ENCODE measurements at places on chromosomes 4 and X.

- no peak for DNase-seq
Measured at GRCh38 chrX:72280321-72280845, 3.3 kb upstream of the RPS4X start.

GRCh38 chr4:6118201-6118600, 82.1 kb downstream of the JAKMIP1 start:
- DNase-seq = no peak

DNA sequence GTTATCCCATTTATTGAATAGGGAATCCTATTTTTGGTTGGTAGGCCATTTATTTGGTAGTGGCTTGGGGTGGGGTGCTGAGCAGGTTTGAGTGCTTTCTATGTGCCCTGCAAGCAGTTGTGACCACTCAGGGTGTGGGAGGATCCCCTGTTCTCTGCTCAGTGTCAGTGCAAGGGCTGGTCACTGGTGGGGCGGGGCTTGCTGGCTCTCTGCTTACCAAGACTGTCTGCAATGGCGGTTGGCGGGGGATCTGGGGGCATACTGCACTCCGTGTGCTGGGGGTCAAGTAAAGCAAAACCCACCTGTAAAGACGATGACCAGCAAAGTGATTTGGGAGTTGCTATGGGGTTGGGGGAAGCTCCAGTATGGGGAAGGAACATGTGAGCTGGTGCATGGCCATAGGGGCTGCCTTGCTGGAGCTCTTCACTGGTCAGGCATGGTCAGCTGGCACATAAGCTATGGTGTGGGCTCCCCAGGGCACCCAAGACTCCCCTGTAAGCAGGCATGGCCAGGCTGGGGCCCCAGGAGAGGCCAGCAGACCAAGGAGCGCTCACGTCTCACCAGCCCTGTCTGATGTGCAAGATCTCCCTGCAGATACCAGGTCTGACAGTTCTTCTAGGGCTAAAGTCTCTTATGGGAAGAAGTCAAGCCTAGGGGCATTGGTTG, 83.0 kb upstream of the GRXCR1 start:
- DNase-seq = no peak

DNA sequence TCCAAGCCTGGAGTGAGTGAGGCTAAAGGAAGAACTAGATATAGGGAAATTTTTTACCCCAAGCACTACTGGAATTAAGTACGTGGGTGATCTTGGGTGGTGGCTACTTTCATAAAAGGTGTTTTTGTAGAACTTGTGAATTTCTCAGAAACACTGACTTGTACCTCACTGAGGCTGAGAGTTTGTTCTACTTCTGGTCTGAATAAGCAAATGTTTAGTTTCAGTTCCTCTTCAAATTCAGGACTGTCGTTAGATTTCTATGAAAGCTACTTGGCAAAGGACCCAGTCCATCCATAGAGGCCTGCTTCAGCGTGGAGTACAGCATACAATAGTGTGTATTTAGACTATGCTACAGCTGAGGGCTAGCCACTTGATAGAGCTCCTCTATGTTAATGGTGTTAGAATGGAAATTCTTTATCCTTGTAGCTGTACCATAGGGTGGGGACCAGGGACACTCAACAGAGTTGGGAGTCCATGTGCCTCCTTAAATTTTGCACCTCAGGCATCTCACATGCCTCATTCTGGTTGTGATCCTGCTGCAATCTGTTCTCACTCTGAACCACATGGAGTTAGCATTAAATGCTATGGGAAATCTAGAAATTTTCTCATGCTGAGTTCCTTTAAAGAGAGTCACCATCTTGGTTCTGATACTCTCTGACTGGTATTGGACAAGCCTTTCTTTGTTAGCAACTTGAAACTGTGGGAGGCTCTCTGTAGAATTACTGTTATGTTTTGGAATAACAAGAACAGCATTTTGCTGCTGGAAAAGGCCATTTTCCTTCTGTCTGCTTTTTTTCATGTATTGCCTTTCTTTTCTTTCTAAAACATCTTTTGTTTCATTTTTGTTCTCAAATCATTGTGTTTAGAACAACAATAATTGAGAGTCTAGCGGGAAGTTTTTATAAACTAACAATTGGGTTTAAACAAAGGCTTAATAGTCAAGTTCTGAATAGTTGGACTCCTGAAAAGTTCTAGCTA, 86.8 kb downstream of the PDGFRA start:
- DNase-seq = no peak

DNA sequence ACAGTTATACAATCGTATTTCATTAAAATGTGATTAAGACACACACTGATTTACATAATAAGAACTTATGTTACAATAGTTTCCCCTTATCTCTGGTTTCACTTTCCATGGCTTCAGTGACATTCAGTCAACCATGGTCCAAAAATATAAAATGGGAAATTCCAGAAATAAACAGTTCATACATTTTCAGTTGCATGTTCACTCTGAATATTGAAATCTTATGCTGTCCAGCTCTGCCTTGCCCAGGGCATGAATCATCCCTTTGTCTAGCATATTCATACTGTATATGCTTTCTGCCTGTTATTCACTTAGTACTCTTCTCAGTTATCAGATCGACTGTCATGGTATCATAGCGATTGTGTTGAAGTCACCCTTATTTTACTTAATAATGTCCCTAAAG, 173.8 kb upstream of the DCAF12L2 start:
- no peak for DNase-seq

DNA sequence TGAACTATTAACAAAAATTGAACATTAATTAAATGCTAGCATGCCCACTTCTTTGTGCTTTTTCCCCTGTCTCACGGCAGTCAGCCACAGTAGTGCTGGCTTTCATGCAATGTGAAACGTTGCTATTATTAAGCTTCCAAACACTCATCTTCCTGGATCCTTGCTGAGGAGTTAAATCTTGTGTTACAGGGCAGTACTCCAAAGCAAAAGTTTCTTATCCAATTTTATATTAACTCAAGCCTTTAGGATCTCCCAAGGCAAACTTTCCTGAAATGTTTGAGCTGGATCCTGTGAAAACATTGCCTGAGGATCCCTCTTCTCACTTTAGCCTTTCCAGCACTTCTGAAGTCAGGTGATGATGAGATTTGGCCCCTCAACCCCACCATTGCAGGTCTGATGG, 1454.8 kb downstream of the FSTL5 start:
- no peak for DNase-seq

DNA sequence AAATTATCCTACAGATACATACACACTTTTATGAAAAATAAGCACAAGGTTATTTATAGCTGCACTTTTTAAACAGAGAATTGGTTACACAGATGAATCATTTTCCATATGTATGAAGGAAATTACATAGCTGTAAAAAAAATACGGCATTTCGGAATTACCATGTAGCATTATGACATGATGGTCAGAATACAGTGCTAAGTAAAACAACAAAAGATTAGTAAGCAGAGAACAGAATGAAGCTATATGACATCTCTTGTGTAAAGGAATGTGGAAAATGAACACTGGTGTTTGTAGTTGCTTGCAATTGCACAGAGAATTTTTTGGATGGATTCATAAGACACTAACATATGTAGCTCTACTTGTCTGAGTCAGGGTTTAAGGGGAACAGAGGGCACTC, 1222.0 kb upstream of the PRKX start:
- DNase-seq = no peak

DNA sequence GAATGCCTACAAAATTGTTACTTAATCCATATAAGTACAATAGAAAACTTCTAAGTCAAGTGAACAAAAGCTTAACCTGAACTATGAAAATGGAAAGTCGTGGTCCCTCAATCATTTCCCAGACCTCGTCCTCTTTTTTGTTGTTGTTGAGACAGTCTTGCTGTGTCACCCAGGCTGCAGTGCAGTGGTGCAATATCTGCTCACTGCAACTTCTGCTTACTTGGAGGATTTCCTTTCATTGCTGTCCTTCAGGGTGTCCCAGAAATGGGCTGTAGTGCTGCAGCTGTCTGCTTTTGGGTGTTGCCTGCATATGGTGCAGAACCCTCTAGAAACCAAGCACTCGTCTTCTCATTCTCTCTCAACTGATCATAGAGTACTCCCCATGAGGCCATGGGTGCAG, 75.0 kb upstream of the IL2 start:
- no peak for DNase-seq

- no peak for DNase-seq
Measured at GRCh38 chrX:104330966-104331365, 76.2 kb upstream of the ESX1 start.

GRCh38 chr4:10526429-10527222, 69.4 kb upstream of the ZNF518B start:
- DNase-seq = no peak

DNA sequence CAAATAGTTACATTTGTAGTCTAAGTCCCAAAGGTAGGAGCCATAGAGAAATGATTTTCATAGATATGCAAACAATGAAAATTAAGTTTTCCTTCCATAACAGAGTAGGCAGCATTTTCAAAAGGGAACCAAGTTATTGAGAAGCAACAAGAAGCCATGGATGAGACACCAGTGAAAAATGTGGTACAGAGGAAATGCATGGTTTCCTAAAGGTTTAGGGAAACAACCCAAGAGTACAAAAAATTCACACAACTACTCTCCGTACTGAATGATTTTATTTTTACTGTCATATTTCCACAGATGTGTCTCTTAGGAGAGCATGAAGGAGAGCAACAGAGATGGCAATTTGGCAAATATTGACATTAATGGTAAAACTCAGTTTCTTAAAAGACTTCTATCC, 1408.9 kb upstream of the PCDH7 start:
- DNase-seq = no peak

DNA sequence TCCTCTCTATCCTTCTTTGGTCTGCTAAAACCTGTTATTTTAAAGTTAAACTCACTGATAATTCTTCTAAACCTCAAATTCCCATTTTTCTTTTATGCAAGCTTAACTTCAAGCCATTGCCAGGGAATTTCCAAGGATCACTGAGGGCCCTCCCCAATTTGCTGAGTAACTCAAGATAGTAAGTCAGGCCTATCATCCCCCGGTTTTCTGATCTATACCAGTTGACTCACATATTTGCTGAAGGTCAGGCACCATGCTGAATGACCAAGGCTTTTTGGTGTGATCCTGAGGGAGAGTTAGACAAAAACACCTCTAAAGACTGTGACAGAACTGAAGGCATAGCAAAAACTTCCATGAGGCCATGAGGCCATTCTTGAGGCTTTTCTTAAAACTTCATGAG, 1301.9 kb downstream of the PCDH7 start:
- no peak for DNase-seq

DNA sequence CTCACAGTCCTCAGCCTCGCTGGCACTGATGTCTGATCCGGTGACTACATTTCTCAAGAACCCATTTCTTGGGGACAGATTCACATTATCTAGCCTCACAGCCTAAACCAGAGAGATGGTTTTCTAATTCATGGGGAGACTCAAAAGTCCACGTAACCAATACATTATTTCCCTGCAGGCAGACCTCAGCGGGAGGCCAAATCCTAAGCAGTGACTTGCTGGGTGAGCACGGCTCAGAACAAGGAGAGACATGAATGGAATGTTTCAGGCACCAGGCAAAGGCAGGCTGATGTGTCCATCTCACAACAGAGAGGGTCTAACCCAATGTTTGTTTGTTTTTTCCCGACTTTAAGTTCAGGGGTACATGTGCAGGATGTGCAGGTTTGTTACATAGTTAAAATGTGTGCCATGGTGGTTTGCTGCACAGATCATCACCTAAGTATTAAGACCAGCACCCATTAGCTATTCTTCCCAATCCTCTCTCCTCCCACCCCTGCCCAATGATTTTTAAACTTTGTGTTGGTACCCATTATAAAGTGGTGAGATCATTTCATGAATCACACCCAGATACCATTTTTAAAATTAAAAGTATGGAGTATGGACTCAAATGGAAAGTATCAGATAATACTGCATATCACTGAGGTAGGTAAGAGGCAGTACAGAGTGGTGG, 53.3 kb downstream of the SCD5 start:
- DNase-seq = no peak

Measured in gastrocnemius medialis (tissue), 4 donors.